Activated naive CD4-positive, alpha-beta T cell (primary cell): ENCODE measurements at places on chromosomes 2 and 18.

- no peak for DNase-seq
Measured at GRCh38 chr18:68438983-68439382, 275.9 kb downstream of the TMX3 start.

- no peak for DNase-seq
Measured at GRCh38 chr2:37526323-37526722, 145.1 kb downstream of the CDC42EP3 start.

GRCh38 chr18:64009305-64009704, 39.4 kb downstream of the SERPINB8 start:
- DNase-seq: no peak

- no peak for DNase-seq
Measured at GRCh38 chr2:3470856-3471737, 48.2 kb downstream of the ADI1 start.

DNA sequence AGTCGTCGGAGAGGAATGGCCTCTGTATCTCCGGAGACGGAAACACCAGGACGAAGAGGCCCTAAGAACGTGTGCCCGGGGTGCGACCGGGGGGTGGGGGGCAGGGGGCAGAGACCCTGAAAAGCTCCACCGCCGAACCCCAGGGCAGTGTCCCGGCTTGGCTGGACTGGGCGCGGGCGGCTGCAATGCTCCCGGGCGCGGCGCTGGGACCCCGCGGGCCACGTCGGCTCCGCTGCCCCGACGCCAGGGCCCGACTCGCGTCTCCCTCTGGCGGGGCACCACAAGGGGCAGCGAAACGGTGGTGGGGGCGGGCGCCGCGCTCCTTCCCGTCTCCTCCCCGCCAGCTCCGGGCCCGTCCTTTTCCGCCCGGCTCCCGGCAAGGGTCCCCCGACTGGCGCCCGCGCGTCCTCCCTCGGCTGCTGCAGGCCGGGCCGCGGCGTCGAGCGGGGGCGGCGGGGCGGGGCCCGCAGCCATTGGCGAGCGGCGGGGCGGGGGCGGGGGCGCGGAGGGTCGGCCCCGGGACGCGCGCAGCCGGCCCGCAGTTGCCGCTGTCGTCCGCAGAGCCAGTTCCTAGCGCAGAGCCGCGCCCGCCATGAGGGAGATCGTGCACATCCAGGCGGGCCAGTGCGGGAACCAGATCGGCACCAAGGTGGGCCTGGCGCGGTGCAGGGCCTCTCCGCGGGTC, at the start of gene TUBB6:
Gene TUBB6 (plus strand): TSS at position 541 of the 685 bp plus-strand sequence. CDS start 52 bp downstream, at position 593.
- no peak for DNase-seq

DNA sequence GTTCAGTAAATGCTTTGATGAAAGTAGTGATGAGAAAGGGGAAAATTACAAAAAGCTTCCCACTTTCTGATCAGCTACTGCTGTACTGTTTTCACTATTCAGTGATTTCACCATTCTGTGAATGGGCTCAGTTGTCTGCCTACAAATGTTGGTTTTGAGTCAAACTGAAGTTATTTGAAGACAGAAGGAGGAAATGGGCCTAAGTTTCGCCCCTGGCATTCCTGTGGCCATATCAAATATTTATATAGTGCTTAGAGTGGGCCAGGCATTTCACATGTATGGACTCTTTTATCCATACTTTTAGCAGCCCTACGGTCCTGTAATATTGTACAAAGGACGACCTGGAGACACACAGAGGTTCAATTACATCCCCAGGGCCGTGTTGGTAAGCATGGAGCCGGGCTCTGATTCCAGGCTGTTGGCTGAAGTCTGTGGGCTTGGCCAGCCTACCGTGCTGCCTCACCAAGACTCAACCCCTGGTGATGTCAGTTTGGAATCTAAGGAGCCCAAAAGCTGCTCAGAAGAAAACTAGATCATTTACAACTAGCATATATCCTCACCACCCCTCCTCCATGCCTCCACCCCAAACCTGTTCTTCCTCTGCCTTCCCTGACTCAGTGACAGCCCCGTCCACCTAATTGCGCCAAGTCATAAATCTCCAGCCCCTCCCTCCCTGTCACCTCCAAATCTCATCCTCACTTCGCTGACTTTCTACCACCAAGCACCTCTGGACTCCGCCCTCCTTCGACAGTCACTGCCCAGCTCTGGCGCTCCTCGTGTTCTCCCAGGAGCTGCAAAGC, 10.1 kb upstream of the GRHL1 start:
- no peak for DNase-seq

- no peak for DNase-seq
Measured at GRCh38 chr2:187867165-187867564, 312.9 kb upstream of the TFPI start.

- DNase-seq: no peak
Measured at GRCh38 chr2:110157153-110157793, 41.7 kb upstream of the MALL start.

DNA sequence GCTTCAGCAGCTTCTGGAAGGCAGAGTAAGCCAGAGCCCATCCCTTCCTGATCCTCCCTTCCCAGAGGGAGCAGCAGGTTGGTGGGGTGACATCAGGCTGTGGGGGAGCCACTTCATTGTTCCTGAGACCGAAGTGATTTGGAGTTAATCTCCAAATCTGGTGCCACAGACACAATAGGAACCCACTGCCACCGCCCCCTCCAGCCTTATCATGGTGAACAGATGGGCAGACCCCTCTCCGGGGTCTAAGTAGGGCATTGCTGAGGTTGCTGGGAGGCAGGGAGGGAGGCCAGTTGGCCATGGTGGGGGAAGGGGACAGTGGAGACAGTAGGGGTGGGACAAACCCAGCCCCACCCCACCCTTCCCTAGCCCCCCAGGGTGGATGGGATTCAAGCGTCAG, 25.6 kb upstream of the SLC35F6 start:
- DNase-seq: no peak

- DNase-seq: no peak
Measured at GRCh38 chr2:11492720-11493119, 26.8 kb upstream of the E2F6 start.

DNA sequence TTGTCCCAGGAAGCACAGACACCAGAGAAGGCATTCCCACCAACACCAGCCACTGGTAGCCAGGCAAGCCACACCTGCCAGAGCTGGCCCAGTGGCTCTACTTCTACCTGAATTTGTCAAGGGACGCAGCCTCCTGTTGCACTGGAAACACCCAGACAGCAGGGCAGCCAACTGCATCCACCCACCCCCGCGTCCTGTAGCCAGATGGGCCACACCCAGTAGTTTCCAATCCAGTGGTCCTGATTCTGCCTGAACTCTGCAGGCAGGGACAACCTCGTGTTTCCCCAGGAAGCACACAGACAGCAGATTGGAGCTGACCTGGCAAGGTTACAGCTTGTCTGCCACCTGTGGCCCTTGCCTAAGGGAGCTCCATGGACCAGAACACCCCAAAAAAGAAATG, 18.2 kb downstream of the PFN4 start:
- DNase-seq: no peak

- no peak for DNase-seq
Measured at GRCh38 chr2:115084446-115084845, 642.0 kb downstream of the DPP10 start.

DNA sequence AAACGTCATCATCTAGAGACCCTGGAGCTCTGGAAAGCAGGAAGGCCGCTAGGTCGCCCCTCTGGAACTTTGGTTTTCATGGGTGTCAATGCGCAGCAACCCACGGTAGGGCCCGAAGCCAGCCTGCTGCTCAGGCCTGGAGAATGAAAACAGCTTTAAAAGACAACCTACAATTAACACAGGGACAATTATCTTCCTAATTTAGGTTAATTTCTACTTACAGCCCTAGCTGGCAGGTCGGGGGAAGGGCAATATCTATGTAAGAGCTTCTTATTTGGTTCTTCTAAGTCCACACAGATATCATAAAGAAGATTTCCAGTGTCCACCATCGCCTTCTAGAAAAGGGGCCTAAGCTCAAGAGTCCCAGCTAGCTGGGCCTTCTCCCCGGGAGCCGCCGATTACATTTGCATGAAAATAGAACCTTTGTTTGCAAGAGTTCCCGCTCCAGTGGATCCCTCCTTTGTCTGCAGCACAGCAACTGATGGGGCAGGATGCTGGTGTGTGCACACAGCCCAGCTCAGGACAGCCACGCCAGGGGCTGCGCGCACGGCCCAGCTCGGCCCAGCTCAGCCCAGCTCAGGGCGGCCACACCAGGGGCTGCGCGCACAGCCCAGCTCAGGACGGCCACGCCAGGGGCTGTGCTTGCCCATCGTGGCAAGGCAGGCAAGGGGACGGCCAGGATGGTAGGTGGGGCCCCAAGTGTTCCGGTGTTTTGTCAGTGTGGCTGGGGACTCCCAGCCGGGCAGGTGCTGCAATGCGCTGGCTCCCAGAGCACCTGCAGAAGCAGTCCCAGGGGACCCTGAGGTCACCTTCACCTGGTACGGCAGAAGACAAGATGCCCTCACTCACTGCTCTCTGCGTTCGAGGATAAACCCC, 109.1 kb downstream of the HDAC4 start:
- DNase-seq: no peak

- no peak for DNase-seq
Measured at GRCh38 chr18:23067236-23067635, 68.0 kb upstream of the CABLES1 start.

- DNase-seq: no peak
Measured at GRCh38 chr18:13745696-13746095, 19.2 kb downstream of the RNMT start.

DNA sequence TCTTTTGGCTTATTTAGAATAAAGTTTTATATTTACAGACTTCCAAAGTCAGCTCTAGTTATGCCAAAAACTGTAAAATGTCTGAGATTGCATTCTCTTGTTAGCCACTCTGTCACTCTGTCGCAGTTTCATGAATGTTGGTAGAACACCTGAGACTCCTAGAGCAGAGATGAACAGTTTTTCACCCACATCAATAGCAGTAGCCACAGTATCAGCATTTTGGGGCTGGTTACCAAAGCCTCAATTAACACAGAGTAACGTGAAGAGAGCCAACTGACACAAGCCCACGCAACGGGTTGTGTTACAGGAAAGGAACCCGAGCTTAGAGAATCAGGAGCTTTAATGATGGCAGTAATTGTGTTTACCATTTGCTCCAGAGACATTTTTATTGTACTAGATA, 443.0 kb upstream of the SLC39A10 start:
- no peak for DNase-seq

DNA sequence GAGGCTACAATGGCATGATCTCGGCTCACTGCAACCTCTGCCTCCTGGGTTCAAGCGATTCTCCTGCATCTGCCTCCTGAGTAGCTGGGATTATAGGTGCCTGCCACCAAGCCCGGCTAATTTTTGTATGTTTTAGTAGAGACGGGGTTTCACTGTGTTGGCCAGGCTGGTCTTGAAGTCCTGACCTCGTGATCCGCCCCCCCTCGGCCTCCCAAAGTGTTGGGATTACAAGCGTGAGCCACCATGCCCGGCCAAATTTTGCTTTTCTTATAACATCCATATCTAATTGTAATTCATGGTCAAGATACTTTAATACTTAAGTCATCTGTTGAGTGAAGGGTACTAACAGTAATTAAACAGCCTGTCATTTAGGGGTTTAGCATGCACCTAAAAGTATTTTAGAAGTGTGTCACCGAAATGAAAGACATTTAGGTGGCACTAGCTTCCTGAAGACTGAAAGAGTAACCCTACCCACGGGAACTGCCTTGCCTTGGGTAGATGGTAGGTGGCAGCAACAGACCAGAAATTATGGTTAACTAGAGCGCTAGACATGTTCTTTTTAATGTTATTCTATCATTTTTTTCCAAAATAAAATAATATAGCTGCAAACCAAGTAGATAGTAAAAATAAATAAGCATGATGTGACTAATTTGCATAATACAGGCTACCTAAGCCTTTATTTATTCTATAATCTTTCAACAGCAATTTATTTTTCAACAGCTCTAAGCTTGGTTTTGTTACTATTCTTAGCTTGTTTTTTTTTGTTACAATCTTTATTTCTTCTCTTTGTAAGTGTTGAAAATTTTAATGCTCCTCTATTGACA, 8.6 kb upstream of the ACYP2 start:
- no peak for DNase-seq

DNA sequence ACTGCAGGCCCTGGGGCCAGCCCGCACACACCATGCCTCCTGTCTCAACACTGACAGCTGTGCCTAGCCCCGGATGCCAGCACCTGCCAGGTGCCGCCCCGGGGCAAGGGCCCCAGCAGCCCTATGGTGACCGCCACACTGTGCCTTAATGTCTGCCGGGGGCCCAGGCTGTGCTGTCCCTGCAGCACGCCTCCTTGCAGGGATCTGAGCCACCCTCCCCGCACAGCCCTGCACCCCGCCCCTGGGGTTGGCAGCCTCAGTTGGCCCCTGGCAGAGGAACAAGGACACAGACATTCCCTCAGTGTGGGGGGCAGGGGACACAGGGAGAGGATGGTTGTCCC, 8.5 kb upstream of the CAPN10 start:
- no peak for DNase-seq

DNA sequence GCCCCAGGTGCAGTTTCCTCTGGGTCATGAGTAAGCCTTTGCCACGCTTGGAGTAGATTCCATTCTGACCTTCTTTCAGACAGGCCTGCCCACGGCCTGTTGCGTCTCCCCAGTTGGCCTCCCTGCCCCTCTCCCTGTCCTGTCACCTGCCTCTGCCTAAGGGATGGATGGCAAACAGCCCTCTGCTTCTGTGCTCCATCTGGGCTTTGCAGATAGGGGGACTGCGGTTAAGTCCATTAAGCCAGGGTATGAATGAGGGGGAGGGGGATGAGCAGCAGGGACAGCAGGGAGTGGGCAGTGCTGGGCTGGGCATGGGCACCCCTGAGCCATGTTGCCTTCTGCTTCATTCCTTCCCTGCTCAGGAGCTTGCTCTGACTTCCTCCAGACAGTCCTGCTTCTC, 37.6 kb upstream of the B3GNT7 start:
- DNase-seq: no peak

GRCh38 chr2:120571015-120571728, 164.5 kb upstream of the GLI2 start:
- no peak for DNase-seq

GRCh38 chr2:70717431-70718038, 50.5 kb downstream of the ADD2 start:
- no peak for DNase-seq

- DNase-seq: no peak
Measured at GRCh38 chr18:69031571-69031970, 233.7 kb downstream of the CCDC102B start.

DNA sequence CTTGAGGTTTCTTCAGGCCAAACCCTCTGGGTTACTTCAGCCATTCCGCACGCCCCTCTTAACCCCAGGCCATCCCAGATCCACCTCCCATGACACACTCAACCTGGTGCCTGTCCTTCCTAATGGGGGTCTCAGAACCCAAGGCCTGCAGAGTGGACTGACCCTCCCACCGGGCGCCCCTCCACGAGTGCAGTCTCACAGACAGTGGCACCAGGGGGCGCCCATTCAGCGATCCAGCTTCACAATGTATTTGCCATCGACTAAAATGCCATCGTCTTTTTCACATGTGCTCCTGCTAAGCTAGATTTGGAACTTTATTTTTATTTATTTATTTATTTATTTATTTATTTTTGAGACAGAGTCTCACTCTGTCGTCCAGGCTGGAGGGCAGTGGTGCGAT, 38.5 kb downstream of the INPP5D start:
- DNase-seq: no peak

DNA sequence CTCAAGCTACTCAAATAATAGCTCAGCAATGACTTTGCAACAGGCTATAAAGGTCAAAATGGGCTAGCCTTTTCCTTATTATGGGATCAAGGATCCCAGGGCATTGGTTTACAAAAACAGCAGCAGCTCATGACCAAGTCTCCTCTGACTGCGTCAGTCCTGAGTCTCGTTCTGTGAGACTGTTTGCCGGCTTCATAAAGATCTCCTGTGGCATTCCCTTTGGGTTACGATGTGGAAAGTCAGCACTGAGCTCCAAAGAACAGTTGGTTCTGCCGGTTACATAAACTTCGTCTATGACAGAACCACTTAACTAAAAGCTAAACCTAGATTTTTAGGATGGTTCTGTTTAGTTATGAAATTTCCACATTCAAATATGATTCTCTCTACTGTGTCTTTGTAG, 674.9 kb downstream of the ZEB2 start:
- DNase-seq: no peak
